Chondrocyte (in vitro differentiated cells): ENCODE measurements at places on chromosomes 3 and 15.
A peak's percentile ranks its signal among the peaks of the same experiment; 100 is the strongest.

GRCh38 chr15:85649372-85649771, 145.4 kb downstream of the KLHL25 start:
- peaks cover 17% of the 10 kb centered on the region for H3K4me1 ChIP-seq
- H3K27me3 ChIP-seq: no peaks in the 10 kb centered on the region
- no peak for DNase-seq
- peaks cover 14% of the 10 kb centered on the region for H3K36me3 ChIP-seq
- H3K27ac ChIP-seq: peak overlapping the region; percentile 52
- no peak overlapping the region for H3K4me3 ChIP-seq

- no peak overlapping the region for H3K27ac ChIP-seq
- H3K4me1 ChIP-seq: peaks cover 18% of the 10 kb centered on the region
- H3K36me3 ChIP-seq: no peaks in the 10 kb centered on the region
- H3K4me3 ChIP-seq: no peak overlapping the region
- no peak for DNase-seq
These were observed 2.4 kb upstream of the CFAP91 start for GRCh38 chr3:119700269-119700919.

DNA sequence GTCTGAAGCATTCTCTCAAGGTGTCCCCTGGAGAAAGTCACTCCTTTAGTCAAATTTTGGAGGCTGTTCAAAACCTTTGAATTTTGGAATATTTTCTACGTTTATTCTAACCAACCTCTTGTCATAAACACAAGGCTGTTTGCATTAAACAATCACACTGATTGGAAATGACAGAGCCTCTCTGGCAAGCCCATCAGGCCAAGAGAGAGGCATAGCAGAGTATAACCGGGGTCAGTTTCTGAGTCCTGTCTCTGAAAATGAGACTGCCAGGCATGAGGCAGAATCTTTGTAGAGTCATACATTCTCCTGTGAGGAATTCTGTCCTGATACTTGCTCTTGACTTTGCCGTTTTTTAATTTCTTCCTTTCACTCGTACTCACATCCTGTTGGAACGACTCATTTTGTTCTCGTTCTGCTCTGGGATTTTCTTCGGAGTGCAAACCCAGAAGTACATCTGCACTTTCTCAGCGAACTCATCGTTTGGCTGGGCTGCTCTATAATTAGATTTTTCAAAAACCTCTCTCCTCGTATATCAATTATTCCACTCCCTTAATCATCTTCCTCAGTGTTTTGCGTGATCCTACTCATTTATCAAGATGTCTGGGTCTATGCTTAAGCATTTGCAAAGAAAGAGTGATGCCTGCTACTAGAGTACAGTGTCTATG, 114.2 kb downstream of the AGBL1 start:
- H3K36me3 ChIP-seq: no peaks in the 10 kb centered on the region
- H3K4me3 ChIP-seq: no peak overlapping the region
- H3K27me3 ChIP-seq: peaks cover 2% of the 10 kb centered on the region

GRCh38 chr15:45112591-45113379, 1.2 kb downstream of the DUOX2 start:
- peak; percentile 79 for DNase-seq
- H3K4me3 ChIP-seq: peak overlapping the region; percentile 51
- H3K27me3 ChIP-seq: peaks cover 57% of the 10 kb centered on the region

DNA sequence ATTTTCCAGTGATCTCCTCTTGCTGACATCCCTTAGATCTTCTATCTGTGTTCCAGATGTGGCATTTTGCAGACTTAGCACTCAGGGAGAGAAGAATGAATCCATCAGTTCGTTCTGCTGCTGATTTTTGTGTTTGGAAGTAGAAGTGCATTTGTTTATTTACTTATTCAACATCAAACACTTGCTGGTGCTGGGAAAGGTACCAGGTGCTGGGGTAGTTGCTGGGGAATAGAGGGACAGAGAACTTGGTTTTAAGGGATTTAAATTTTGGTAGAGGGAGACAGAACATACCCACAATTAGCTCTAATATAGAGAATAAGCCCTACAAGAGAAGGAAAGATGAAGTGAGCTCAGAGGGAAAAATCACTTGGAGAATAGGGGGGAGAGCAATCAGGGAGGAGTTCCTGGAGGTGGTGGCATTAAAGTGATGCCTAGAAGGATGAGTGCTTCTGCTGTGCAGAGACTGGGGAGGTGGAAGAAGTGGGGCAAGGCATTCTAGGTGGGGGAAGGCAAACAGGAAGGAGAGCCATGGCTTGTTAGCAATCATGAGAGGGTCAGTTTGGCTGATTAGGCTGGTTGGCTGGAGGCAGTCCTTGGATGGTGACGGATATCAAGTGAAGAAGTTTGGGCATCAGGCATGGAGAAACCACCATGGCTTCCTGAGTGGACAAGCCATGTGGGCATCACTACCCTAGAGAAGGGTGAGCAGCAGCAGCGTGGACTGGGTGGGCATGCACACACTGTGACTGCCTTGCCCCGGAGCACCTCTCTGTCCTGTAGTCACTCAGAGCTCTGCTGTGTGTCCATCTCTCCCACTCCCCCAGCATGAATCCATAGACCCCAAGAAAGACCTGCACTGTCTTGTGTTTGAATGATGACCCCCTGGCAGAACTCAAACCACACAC, 197.3 kb downstream of the OPA1 start:
- peaks cover 18% of the 10 kb centered on the region for H3K4me1 ChIP-seq
- no peak overlapping the region for H3K27ac ChIP-seq
- H3K36me3 ChIP-seq: no peaks in the 10 kb centered on the region
- DNase-seq: no peak

DNA sequence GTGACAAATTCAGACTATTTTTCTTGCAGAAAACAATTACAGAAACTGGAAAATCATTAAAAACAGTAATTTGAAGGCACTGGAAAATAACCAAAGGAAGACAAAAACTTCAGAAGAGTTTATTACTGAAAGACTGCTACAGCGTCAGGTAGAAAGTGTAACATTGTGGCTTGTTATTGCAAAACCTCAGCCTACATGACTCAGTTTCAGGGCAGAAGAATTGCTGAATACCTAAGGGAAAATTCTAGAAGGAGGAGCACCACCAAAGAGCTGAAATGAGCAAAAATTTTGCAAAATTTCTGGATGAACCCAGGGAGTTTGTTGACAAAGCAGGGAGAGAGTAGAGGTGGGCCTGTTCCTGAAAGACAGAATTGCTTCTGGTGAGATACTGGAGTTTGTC, 219.6 kb downstream of the C3orf38 start:
- no peak for DNase-seq
- no peak overlapping the region for H3K4me3 ChIP-seq
- no peak overlapping the region for H3K27ac ChIP-seq
- H3K27me3 ChIP-seq: peaks cover 2% of the 10 kb centered on the region
- no peaks in the 10 kb centered on the region for H3K36me3 ChIP-seq

DNA sequence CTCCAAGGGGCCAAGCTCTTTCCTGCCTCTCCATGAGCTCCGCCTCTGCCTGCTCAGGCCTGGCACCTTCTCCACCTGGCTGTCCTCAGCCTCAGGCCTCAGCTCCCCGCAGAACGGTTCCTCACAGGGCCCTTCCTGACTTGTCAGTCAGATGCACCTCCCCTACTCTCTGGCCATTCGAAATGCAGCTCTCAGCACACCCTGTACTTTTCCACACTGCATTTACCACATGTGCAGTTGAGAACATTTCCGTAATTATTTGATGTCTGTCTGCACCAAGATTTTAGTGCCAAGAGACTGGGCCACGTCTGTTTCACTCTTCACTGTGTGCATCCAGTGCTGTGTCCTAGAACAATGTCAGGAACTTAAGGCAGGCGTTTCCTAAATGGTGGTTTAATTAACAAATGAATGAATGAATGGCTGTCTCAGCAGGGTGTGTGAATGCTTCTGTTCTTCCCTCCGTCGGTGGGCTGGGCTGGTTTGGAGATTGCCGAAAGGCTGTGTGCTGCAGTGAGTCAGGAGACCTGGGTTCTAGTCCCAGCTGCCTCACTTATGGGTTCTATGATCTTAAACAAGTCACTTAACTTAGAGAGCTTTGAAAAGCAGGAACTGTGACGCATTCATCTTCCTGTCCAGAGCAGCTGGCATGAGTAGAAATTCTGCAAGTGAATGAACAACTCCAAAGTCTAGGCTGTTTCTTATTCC, 5.4 kb downstream of the MUC4 start:
- no peaks in the 10 kb centered on the region for H3K36me3 ChIP-seq
- no peak overlapping the region for H3K27ac ChIP-seq
- H3K4me1 ChIP-seq: peaks cover 15% of the 10 kb centered on the region
- H3K27me3 ChIP-seq: peaks cover 24% of the 10 kb centered on the region
- no peak overlapping the region for H3K4me3 ChIP-seq

DNA sequence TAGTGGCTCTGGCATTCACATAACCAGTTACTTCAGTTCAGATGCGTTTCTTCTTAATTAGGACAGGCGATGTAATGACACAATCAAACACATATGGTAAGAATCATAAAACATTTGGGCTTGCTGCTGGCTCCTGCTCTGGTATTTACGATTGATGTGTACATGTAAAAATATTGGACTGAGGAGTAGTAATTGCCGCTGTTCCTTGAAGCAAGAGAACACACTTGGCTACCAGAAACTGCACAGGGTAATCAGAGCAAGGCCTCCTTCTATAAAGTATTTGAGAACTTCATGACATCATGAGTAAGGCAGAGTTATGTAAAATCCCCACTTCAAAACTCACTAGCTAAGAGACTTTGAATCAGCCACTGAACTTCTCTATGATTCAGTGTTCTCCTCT, 158.1 kb downstream of the SSR3 start:
- H3K27ac ChIP-seq: no peak overlapping the region
- no peaks in the 10 kb centered on the region for H3K36me3 ChIP-seq
- no peaks in the 10 kb centered on the region for H3K27me3 ChIP-seq
- no peak for DNase-seq
- no peak overlapping the region for H3K4me3 ChIP-seq
- peaks cover 9% of the 10 kb centered on the region for H3K4me1 ChIP-seq

GRCh38 chr3:5510300-5510699, 322.8 kb downstream of the EDEM1 start:
- no peak overlapping the region for H3K27ac ChIP-seq
- no peak overlapping the region for H3K4me3 ChIP-seq
- H3K27me3 ChIP-seq: no peaks in the 10 kb centered on the region
- no peaks in the 10 kb centered on the region for H3K4me1 ChIP-seq
- no peak for DNase-seq

DNA sequence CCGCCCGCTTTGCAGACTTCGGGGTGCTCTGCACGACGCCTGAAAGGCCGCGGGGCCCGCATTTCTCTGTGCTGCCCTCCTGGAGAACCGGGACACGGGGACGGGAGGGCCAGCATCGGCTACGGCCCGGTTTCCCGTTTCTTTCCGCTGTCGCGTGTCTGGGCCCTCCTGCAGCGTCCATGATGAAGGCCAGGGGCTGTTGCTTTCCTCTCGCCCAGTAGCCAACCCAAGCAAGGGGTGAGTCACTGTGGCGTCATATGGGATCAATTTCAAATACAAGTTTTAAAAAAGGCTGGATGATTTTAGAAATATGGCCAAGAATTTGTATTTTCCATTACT, 435 bp downstream of the SLC35G2 start:
- H3K27ac ChIP-seq: peak overlapping the region; percentile 92
- H3K36me3 ChIP-seq: peaks cover 4% of the 10 kb centered on the region
- peak overlapping the region; percentile 94 for H3K4me3 ChIP-seq
- DNase-seq: no peak
- H3K27me3 ChIP-seq: no peaks in the 10 kb centered on the region

DNA sequence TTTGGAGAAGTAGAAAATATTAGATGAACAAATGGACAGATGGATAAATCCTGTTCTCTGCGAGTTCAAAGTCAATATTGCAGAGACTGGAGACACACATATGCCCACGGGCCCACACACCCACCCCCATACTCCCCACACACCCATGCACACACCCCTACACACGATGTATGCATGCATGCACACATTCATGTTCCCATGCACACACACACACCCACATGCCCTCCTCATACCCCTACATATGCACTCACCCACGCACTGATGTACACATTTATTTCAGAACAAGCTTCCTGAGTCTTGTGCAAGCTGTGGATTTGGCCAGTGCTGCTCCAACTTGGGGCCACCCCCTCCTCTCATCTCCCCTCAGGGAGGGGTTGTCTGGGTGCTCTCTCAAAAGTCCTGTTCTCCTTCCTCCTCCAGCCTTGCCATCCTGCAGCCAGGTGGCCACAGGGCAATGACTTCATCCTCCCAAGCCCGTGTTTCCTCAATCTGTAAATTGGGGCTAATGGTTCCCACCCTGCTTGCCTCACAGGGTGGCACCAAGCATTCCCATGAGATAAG, 16.4 kb downstream of the MAPKAPK3 start:
- no peak for DNase-seq
- H3K4me1 ChIP-seq: peaks cover 10% of the 10 kb centered on the region
- H3K36me3 ChIP-seq: no peaks in the 10 kb centered on the region
- no peak overlapping the region for H3K27ac ChIP-seq

DNA sequence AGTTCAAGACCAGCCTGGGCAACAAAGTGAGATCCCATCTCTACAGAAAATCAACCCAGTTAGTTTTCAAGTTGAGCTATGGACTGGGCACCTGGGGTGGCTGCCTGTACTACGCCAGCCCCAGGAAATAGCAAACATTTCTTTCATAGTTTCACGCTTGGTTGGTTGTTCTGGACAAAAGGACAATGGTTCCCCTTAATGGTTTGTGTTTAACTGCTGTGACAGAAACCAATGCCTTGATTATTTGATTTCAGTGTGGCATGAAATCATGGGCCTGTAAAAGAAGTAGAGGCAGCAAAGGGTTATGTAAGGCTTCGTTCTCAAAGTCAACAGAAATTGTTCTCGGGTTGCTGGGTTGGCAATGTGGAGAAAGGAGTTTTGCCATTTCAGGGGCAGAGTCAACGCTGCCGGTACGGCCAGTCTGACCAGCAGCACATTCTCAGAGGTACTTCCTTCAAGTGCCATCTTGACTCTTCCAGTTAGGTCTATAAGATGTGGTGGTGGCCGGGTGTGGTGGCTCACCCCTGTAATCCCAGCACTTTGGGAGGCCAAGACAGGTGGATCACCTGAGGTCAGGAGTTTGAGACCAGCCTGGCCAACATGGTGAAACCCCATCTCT, 12.7 kb downstream of the LCMT2 start:
- peaks cover under 1% of the 10 kb centered on the region for H3K36me3 ChIP-seq
- H3K4me1 ChIP-seq: no peaks in the 10 kb centered on the region
- peaks cover 25% of the 10 kb centered on the region for H3K27me3 ChIP-seq
- no peak overlapping the region for H3K4me3 ChIP-seq
- DNase-seq: no peak
- H3K27ac ChIP-seq: no peak overlapping the region

DNA sequence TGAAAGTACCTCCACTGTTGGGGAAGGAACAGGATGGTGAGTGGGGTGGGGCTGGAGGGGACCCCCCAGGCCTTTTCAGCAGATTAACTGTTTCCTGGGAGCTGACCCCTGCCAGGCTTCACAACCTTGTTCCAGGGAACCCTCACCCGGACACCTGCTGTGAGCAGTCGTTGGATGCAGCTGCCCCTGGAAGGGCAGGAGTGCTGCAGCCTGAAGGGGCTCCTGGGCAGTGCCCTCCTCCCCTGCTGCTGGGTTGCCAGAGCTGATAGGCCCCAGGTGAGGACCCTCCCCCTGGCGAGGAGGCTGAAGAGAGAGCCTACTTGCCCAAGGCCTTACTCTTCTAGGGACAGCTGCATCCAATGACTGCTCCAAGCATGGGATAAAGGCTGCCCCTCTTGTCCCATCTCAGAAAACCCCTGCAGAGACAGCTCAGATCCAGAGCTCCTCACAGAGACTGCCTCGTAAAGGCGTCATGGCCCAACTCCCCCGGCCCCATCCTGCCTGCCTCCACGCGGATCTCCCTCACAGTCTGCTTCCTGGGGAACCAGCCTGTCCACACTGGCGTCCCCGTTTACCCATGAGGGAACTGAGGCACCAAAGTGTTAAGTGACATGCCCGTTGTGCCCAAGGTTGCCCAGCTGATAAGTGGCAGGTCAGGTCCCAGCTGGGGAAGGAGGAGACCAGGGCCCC, 193.4 kb upstream of the LINGO1 start:
- H3K4me1 ChIP-seq: peaks cover 6% of the 10 kb centered on the region
- DNase-seq: peak; percentile 78
- H3K27ac ChIP-seq: no peak overlapping the region
- H3K4me3 ChIP-seq: no peak overlapping the region
